GM23248 (cell line): ENCODE measurements at places on chromosomes 12 and 14.
A peak's percentile ranks its signal among the peaks of the same experiment; 100 is the strongest.

- no peak for DNase-seq
These were observed 24.7 kb upstream of the TMED10 start for GRCh38 chr14:75201087-75201486.

- DNase-seq: no peak
These were observed 54.5 kb upstream of the MMP17 start for GRCh38 chr12:131773582-131774221.

- no peak for DNase-seq
These were observed 30.2 kb downstream of the KIF26A start for GRCh38 chr14:104168603-104169002.

DNA sequence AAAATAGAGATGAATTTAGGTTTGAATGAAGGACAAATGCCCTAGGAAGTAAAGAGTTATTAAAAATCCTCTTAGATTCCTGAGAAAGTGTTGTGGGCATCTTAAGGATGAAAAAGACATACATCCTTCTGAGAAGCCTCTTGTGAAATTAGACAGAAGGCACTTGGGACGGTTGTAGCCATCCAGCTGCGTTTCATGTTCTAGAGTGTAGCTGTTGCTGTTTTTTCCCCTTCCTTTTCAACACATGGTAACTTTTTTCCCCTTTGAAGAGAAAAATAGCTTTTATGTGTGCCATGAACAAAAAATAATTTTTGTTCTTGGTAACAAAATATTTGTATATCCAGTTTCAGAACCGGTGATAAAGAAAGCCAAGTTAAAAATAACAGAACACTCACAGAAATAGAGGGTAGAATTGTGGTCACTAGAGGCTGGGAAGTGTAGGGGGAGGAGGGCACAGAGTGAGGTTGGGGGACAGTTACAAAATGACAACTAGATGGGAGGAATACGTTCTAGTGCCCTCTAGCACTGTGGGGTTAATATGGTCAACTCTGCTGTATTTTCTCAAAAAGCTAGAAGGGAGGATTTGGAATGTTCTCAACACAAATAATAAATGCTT lies 58.4 kb downstream of the PTHLH start:
- no peak for DNase-seq

DNA sequence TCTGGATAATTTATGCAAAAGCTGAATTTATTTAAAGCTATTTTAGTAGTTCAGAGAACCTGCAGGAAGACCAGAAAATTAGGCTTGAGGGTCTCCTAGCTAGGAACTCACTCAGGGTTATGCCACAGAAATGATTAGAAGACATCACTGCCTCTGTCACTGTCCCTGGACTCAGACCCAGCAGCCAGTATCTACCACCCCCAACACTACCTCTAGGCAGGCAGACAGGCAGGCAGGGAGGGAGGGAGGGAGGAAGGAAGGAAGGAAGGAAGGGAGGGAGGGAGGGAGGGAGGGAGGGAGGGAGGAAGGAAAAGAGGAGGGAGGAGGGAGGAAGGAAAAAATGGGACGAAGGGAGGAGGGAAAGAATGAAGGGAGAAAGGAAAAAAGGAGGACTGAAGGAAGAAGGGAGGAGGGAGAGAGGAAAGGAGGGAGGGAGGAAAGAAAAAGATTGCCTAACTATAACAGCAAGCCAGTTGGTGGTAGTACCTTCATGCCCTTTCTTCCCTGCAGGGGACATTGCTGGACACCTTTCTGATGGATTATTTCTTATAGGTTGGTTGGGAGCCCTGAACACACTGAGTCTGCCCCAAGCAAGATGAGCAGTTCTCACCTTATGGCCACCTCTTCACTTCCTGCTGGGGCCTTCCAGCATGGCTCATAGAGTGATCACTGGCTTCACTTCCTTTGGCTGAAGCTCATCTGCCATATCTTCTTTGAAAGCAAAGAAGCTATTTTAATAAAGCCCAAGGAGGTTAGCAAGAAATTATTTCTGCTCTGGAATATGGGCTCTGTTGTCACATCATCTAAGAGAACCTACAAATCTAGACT lies 49.7 kb downstream of the KICS2 start:
- peak; percentile 36 for DNase-seq

DNA sequence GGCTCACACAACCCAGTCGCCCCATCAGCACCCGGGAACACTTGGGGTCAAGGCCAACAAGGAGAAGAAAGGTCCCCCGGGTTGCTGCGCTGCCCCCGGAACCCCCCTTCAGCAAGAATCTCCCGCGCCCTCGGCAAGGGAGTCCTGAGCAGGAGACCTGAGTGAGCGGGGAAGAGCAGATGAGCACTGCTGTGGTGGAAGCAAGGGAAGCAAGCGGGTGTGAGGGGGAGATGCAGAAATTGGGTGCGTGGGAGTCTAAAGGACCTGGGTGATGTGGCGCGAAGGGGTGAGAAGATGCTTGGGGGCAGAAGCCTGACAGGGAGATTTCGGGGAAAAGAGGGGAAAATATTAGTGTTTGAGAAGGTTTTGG lies 105.5 kb upstream of the PRB2 start:
- no peak for DNase-seq

GRCh38 chr14:103512701-103513611 lies 9.7 kb downstream of the CKB start:
- DNase-seq: peak; percentile 99

GRCh38 chr14:53630336-53630735 lies 326.3 kb downstream of the BMP4 start:
- no peak for DNase-seq

DNA sequence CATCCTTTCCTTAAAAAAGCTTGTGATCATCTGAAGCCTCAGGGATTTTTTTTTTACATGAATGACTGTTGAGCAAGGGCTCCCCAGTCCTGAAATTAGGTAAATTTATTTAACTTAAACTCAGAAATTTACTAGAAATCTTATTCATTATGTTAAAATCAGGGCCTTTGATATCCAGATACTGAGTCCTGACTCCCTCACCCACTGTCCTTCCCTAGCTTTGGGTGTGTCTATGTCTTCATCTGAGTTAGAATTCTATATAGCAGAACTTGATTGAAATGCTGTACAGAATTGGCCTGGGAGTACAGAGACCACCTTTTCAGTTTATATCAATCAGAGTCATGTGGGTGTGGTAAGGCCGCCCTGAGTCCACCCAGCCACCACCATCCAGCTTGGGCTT lies 260.0 kb downstream of the CACNA1C start:
- DNase-seq: no peak

DNA sequence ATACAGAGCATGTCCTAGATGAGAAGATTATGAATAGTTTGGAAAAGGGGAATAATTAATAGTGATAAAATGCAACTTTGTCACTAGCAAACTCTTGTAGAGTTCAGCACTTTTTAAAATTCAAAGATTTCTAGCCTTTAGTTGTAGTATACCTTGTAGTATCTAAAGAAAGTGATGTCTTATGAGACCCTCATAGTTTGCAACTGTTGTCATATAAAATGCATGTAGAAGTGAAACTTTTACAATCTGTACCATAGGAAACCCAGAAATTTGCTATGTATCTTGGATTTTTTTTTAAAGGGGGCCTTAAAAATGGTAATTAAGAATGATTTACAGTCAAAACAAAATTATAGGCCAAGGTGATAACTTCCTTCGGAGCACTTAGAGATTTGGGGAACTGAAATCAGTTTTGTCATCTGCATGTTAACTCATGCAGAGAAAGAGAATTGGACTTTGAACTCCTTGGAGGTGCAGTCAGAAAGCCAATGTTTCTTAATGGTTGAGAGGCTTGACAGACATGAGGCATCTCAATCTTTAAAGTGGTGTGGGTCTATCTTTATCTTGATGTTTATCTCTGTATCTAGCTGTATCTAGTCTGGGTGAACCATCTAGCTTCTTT lies 1.3 kb downstream of the LRRK2 start:
- DNase-seq: peak; percentile 8

- DNase-seq: peak; percentile 97
These were observed 73.9 kb downstream of the NEDD1 start for GRCh38 chr12:96980991-96981414.

- DNase-seq: no peak
These were observed 45.3 kb upstream of the MBIP start for GRCh38 chr14:36365766-36366165.

DNA sequence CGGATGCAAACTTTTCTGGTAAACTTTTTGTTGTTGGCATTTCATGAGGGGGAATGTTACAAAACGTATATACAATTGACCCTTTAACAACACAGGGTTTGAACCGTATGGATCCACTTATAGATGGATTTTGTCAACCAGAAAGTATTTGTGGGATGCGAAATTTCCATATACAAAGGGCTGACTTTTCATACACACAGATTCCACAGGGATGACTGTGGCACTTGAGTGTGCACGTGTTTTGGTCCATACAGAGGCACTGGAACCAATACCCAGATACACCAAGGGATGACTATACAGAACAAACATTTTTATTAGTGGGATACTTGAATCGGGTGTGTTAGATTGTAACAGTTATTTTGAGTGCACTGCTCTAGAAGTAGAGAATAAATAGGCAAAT lies 29.8 kb upstream of the CCT2 start:
- peak; percentile 96 for DNase-seq

GRCh38 chr12:130169256-130169655 lies 7.0 kb downstream of the FZD10 start:
- DNase-seq: no peak

DNA sequence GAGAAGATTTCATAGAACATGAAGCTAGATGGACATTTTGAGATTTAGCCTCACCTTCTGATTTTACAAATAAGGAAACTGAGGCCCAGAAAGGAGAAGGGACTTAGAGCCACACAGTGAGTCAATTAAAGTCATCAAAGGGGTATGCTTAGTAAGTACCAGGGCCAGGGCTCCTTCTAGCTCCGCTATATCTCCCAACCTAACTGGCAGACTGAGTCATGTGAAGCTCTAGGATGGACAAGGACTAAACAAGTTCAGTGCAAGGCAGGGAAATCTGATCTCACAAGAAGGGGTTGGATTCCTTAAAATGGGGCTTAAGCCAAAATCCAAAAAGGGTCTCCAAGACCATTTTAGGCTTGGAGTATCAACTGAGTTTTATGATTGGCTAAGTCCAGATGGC lies 215.8 kb downstream of the PHLDA1 start:
- DNase-seq: peak; percentile 57

DNA sequence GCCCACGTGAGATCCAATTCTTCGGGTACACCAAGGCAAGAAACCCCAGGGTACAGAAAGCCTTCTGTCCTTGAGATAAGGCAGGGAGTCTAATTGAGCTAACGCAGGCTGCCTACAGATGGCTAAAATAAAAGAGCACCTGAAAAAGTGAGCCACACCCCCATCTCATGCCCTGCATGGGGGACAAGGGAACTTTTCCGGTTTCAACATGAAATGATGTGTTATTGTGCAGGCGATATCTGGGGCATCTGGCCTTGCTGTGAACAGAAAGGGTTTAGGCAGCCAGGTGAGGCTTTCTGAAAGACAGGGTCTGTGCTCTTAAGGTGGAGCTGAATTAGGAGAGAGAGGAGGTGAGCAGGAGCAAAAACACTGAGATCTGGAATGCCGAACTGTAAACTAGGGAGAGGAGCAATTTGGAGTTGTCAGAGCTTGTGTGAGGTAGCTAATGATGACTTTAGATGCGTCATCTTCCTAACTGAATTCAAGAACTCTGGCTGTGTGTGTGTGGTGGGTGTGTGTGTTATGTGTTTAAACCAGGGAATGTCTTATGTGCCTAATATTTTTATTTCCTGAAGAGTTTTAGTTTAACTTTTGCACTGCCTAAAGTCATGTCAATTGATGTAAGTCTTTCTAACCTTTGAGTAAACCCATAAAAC lies 20.1 kb upstream of the LDHB start:
- DNase-seq: no peak

GRCh38 chr14:97218691-97219430 lies 421.7 kb downstream of the VRK1 start:
- peak; percentile 12 for DNase-seq

DNA sequence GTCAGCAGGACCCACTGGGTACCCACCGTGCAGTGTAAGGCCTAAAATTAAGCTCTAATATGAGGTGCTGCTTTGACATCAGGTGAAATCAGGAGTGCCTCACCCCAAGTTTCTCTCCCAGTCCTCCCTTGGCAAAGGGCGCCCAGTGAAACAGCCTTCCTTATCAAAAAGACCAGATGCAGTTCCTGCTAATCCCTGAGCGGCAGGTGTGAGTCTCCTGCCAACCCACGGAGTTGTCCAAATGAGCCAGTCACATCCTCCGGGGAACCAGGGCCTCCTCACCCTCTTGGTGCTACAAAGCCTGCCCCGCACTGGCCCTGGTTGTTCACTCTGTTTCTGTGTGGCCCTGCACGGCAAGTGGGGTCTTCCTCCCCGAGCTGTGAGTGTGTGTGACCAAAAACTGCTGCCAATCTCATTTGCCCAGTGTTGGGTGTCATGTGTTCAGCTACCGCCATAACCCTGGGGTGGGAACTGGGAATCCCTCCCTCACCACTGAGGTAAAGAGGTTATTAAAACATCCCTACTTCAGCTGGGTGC lies 20.2 kb upstream of the P2RX4 start:
- DNase-seq: no peak

- no peak for DNase-seq
These were observed 99.6 kb upstream of the SOX5 start for GRCh38 chr12:24049101-24049500.

DNA sequence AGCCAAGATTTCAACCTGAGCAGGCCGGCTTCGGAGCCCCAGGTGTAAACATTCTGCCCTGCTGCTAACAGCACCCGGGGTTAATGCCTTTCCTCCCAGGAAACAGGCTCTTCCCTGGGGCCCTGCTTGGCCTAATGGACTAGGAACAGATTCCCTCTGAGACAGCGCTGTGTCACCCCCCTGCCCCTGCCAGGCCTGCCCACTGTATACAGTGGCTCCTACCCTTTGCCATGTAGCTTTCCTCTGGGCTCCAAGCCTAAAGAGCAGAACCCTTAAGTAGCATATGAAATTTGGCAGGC lies 28.3 kb upstream of the BCDIN3D start:
- no peak for DNase-seq

DNA sequence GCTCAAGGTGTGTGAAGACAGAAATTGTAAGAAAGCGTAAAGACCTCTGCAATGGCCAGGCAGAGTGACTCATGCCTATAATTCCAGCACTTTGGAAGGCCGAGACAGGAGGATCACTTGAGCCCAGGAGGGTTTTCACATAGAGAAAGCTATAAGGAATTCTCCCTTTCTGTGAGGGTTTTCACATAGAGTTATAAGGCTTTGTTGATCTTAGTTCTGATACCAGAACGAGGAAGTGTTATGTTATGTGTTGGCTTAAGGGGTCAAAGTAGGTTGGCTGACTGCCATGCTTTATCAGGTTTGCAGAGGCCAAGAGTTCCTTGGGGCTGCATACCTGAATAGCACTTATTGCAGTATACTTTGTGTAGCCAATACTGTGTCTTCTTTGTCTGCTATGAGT lies 139.1 kb downstream of the ERC1 start:
- DNase-seq: no peak

DNA sequence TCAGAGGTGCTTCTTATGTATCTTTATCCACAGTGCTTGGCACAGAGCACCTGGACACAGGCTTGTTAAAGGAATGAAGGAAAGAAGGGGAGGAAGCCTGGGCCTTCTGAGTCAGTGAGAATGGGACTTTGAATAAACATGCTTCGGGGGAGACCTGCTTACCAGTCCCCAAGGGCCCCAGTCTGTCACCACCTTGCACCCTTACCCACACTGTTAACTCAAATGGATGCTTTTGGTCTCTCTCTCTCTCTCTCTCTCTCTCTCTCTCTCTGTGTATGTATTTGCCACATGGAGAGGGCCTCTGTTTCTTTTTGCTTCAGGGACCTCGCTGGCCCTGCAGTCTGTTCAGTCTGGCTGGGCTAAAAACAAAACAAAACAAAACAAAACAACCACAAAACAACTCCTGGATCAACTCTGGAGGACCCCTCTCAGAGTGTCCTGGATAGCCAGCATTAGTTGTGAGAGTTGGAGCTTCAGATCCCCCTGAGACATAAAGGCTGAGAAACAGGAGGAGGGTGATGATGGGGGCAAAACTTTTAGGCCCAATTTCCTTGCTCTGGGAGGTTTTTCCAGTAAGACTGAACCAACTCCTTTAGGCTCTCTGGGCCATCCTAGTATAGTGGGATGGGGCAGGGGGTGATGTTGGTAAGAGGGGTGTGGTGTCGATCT lies 1.9 kb downstream of the KIF5A start:
- no peak for DNase-seq
